ENCODE measurements at places on chromosomes 2 and 18. TPM values are rescaled to one million over a fixed set of nuclear protein-coding genes. Genes with fewer than 3 reads are reported as not detected.

Gene DPP10
- not detected for total RNA-seq

Gene PCARE
- total RNA-seq, result not detected

Gene DYNAP
- total RNA-seq, result not detected

Gene DCDC2C
- total RNA-seq, result 0.33 TPM

Gene CHRND
- total RNA-seq, result not detected

Gene OTOS
- not detected for total RNA-seq

Gene IL1R2
- 0.57 TPM for total RNA-seq

Gene OTOF
- not detected for total RNA-seq

Gene ZNF236
- 3.9 TPM for total RNA-seq

Gene FBLN7
- total RNA-seq, result 0.03 TPM

Gene ORC2
- total RNA-seq, result 17.4 TPM

Gene G6PC2
- total RNA-seq, result not detected

DNA sequence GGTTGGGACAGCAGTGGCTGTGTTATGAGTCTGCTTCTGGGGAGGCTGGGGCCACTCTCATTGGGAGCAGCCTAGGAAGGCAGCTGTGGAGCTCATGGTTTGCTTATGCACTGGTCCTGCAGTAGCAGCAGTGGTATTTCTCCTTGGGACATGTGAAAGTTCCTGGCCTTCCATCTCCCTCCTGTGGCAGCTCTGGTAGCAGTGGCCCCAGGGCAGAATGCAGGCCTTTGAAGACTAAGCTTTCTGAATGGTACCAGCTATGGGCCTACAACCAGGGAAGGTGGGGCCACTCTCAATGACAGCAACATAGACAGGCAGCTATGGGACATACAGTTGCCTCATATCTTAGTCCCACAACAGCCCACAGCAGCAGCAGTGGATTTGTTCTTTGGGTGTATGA lies 117.3 kb upstream of the VWC2L start:
- DNase-seq, result no peak

DNA sequence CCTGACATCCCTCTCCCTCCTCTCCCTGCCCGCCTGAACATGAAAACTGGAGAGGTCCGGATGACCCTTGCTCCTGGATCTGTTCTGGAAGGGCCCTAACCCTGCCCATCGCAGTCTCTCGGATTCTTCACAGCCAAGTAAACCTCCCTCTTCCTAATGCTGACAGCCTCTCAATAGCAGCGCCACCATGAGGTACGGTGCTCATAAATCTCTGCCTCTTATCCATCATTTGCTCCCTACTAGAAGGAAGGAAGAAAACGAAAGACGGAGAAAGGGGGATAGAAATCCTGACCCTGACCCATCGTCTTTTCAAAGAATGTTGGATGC lies 257.9 kb downstream of the BCL11A start:
- no peak for DNase-seq

GRCh38 chr2:235045336-235045972 lies 93.6 kb downstream of the SH3BP4 start:
- DNase-seq, result no peak

DNA sequence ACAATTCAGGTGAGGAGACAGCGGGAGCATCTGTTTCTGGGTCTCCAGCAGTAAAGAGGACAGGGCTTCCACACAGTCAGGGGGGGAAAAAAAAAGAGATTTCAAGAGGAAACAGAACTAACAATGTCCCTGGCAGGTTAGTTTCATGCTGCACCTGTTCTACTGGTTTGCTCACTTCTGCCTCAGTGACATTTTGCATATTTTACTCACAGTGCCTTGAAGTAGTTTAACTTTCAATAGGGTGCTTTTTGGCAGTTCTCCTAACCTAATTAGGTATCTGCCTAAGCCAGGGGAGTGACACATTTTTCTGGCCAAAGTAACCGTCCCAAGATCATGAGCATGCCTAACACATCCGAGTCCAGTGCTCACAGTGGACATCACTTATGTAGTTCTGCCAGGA lies 109.0 kb upstream of the ALK start:
- DNase-seq, result no peak

DNA sequence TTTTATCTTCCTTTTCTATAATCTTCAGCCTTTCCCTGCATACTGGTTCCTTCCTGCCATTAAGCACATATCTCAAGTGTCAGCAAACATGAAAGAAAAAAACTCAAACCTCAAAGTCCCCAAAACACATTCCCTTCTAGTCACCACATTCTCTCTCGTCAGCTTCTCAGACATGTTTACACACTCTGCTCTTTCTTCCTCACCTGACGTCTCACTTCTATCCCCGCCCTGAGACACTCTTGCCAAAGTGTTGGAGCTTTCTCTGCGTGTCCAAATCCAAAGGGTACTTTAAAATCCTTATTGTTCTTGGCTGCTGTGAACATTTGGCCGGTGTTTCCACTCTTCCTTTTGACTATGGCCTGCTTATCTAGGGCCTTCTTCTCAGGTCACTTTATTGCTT lies 47.9 kb downstream of the SOX11 start:
- no peak for DNase-seq

GRCh38 chr18:9135912-9136314 lies 668 bp upstream of the ANKRD12 start:
- DNase-seq, result no peak

- no peak for DNase-seq
These were observed 522 bp upstream of the ZNF407 start for GRCh38 chr18:74597034-74597661.

GRCh38 chr2:38446906-38447561 lies 70.0 kb upstream of the ATL2 start:
- no peak for DNase-seq

GRCh38 chr18:76821356-76821874 lies 942 bp upstream of the ZNF236 start:
- DNase-seq, result no peak

DNA sequence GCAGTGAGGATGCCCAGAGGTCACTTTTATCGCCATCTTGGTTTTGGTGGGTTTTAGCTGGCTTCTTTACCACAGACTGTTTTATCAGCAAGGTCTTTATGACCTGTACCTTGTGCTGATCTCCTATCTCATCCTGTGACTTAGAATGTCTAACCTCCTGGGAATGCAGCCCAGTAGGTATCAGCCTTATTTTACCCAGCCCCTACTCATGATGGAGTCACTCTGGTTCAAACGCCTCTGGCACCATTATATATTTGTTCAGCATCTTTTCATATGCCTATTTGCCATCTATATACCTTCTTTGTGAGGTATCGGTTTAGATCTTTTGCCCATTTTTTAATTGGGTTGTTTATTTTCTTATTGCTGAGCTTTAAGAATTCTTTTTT lies 7.2 kb upstream of the CCNT2 start:
- DNase-seq, result no peak

DNA sequence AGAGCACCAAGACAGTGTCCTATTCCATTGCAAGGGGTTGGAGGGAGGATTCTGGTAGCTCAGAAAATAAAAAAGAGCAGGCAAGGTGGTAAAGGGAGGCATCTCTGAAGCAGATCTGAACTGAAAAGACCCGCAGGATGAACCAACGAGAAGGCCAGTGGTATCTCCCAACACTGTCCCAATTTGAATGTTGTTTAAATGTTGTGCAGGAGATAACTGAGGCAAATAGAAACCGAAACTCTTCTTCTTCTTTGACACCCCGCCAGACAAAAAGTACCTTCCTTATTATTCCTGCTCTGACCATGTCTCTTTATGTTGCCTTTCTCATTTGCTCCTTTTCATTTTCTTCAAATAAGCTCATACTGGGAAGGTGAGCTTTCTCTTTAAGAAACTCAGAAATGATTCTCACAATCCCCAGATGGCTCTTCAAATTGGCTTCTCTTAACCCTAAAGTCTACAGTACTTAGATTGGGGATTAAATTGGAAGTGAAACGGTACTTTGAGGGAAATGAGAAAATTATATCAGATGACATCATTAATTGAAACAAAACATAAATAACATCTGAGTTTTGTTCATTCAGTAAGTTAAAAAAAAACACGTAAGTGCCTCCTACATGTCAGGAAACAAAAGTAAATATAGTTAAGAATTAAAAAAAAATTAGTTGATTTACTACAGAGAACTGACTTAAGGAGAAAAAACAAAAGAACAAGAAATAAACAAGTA lies 143.6 kb downstream of the WDPCP start:
- DNase-seq, result no peak

DNA sequence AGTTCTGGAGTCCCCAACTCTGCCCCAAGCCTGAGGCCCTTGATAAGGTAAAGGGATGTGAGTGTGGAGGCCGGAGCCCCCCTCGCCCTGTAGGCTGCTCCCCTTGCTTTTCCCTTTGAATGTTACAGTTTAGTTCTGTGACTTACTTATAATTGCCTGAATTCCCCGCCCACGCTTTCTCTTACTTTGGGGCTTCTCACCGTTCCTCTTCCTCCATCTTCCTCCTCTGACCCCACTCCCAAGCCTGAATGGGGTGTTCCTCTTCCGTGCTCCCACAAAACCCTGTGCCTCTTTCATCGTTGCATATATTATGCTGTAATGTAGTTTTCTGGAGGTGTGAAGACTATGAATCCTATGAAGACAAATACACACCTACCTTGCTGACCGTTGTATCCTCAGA lies 15.0 kb upstream of the IL1RN start:
- no peak for DNase-seq

DNA sequence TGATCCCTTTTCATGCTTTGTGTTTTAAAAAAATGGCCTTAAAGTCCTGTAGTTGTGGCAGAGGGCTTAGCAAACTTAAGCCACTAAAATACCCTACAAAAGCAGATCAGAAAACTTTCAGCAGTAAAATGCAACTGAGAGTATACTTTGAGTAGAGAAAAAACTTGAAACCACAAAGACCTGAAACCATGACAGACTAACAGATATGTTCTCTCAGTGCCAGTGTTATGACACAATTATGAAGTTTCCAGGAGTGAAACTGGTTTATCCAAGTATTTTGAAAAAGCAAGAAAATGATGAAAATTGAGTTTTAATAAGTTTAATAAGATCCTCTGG lies 74.5 kb downstream of the SPRED2 start:
- no peak for DNase-seq

DNA sequence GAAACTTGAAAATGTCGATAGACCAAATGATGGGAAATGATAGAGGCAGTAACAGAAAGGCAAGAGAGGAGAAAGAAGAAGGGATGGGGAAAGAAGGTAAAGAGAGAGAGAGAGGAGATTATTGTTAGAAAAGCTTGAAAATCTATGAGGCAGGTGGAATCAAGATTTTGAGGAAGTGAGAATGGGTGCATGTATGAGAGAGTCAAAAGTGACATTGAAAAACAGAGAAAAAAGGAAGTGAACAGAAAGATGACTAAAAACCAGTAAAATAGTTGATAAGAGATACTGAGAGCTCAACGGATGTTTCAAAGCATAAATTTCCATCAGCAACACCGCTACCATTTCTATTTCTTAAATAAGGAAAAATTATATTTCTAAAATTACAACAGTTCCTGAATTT lies 327.4 kb upstream of the CWC22 start:
- DNase-seq, result no peak

DNA sequence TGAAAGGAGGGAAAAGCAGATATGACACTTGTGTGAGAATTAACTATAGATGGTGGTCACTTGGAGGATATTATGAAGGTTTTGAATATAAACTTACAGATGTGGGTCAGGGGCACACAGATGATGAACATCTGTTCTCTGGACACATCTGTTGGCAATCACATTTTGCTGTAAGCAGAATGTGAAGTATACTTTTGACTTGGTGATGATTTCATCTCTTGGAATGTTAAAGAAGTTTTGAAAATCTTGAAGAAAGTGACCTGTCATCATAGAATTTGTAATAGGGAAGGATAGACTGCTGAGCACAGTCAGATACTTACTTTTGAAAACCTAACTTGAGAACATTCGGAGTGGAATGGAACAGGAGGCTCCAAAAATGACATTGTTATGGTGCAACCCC lies 40.2 kb downstream of the PIKFYVE start:
- no peak for DNase-seq

DNA sequence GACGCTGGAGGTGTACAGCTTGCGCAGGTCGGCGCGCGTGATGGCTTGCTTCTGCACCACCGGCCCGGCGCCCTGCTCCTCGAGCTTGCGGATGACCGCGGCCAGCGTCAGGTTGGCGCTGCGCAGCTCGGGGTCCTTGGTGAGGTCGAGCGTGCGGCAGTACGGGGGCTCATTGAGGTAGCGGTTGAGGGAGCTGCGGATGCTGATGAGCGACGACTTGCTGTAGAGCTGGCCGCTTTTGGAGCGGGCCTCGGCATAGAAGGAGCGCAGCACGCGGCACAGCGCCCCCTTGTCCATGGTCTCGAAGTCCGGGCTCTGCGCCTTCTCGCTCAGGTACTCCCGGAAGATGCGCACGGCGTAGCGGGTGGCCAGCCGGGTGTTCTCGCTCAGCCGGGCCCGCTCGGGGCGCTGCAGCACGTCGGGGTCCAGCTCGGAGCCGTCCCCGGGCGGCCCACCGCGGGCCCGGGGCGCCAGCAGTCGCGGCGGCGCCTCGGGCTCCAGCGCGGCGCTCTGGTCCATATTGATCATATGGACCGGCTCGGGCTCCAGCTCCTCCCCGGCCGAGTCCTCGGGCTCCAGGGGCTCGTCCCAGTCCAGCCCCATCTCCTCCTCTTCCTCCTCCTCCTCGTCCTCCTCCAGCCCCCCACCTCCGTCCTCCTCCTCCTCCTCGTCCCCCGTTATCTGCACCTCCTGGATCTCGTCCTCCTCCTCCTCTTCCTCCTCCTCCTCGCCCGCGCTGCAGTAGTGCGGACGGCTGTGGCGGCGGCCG lies 523 bp downstream of the KCTD1 start:
- DNase-seq, result no peak

DNA sequence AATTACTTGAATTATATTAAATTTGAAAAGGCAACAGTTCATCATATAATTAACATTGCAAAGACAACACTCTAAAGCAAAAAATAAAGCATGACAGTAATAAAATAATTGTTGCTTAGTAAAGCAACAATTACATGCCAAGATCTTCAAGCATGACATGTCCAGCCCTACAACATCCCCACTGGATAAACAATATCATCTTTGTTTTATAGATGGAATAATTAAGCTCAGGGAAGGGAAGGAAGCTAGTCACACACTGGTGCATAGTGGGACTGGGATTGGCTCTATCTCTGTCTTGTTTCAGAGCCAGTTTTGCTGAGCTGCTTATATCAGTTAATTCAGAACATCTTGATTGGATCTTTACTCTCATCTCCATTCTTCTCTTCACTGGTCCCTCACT lies 49.9 kb upstream of the PARD3B start:
- DNase-seq, result no peak

DNA sequence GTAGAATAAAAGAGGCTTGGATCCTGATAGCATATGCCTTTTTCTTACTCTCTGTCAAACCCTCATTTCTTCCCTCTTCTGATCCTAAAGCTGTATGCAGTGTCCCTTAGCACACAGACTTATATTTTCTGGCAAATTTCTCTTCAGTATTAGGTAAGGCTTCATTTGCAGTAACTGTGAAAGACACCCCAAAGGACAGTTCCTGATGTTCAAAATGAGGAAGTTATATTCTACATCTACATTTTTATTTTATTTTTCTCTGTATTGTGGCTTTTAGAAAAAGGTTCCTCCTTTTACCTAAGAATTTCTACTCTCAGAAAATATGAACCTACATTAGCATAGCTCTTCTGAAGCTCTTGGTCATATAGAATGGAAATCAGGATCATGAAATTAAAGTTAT lies 261.7 kb downstream of the PDE11A start:
- no peak for DNase-seq
